ENCODE measurements at places on chromosomes 1 and 21.

- no peak for DNase-seq
Measured at GRCh38 chr1:15911927-15912326, 64.0 kb downstream of the ZBTB17 start.

GRCh38 chr1:177464686-177465085 is 293.9 kb downstream of the BRINP2 start:
- DNase-seq = no peak

DNA sequence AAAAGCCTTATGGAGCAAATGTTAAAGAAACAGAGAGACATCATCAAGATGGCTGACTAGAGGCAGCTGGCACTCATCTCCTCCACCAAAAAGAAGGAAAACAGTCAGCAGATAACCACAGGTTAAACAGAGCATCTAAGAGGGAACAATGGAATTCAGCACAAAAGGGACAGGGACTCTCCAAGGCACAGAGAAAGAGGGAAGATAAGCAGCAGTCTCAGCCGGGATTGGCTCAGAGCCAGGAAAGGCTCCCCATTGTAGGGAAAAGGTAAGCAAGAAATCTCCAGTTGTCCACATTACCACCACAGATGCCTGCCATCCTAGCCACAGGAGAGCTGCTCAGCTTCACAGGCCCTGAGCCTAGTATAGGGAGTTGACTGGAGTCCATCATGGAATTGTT is 605.5 kb downstream of the SMYD3 start:
- no peak for DNase-seq

- peak; percentile 42 for DNase-seq
Measured at GRCh38 chr1:12275370-12275769, 45.5 kb downstream of the VPS13D start.

- DNase-seq = no peak
Measured at GRCh38 chr1:27588256-27589232, 15.4 kb downstream of the AHDC1 start.

GRCh38 chr1:61353797-61354406 is 271.5 kb downstream of the NFIA start:
- DNase-seq = no peak

DNA sequence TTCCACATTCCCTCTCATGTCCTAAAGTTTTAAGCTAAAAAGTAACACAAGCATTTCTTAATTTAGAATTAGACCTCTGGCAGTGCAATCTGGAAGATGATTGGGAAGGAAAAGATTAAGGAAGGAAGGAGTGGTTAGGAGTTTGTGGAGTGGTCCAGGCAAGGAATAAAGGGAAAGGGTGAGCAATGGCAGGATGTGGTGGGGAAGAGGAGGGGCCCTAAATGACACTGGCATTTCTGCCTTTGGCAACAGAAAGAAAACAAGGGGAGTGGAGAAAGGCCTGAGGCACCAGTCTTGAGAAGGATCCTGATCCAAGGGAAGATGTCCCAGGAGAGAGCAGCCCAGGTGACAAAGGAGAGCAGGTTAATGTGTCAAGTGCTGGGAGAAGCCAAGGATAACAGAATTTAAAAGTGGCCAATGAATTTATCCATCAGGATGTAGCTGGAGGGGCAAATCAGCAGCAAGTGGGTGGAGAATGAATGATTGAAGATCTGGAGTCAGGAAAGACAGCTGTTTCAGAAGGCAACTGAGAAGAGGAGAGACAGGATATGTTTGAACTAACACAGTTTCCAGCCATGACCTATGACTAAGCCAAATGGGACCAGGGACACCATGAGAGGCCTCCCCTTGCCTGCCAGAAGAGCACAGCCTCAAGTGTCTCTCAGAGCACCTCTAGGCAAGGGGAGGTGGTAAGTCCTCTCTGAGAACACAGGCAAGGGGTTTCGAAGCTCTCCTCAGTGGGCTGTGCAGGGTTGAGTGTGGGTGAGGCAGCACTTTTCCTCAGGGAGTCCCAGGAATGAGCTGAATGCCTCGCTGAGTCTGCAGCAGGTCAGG is 20.9 kb upstream of the LY9 start:
- DNase-seq = no peak

All from tibial artery (tissue), 4 donors.